ENCODE measurements at places on chromosomes 7 and 10. TPM values are rescaled to one million over a fixed set of nuclear protein-coding genes. Genes with fewer than 3 reads are reported as not detected.

Gene SHLD2
- total RNA-seq = 33.2 TPM

Gene AMPH
- total RNA-seq = 0.35 TPM

Gene HBP1
- 50.0 TPM for total RNA-seq

Gene SLC16A12
- total RNA-seq = 0.20 TPM

Gene TYW1
- total RNA-seq = 10.1 TPM

Gene MINDY3
- 12.5 TPM for total RNA-seq

All from right lobe of liver (tissue), 6 donors.